ENCODE measurements at places on chromosomes 3 and 15.

DNA sequence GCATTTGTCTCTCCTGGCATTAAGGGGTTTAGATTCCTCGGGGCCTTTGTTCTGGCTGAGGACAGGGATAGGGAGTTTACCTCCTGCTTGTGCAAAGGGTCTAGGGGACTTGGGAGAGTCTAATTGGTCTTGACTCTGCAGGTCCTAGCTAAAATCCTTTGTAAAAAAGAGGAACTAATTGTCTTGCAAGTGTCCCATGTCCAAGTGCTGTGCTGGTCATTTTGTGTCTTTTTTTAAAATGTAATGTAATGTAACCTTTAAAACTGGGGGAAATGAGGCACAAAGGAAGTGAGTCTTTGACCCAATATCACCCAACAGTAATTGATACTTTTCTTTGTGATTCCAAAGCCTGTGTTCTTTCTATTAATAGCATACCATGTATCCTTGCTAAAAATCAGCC lies 14.9 kb upstream of the C3orf80 start:
- DNase-seq: no peak

- no peak for DNase-seq
These were observed 528 bp downstream of the LPCAT4 start for GRCh38 chr15:34366271-34367065.

GRCh38 chr15:67548862-67549651 lies 6.6 kb downstream of the MAP2K5 start:
- no peak for DNase-seq

DNA sequence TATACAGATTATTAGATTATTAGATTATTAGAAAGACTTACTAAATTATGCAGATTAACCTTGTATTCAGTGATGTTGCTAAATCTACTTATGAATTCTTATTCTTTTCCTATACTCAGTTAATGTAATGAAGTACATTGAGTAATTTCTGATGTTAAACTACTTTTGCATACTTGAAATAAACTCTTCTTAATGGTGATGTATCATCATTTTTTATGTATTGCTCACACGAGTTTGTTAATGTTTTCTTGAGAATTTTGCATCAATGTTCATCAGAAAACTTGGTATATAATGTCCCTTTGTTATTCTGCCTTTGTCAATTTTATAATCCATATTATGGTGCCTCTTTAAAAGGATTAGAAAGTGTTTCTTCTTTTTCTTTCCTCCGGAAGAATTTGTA lies 163.2 kb upstream of the COL8A1 start:
- DNase-seq: no peak

GRCh38 chr3:57855281-57855680 lies 99.2 kb downstream of the SLMAP start:
- DNase-seq: no peak

GRCh38 chr3:149536429-149536828 lies 61.9 kb downstream of the TM4SF4 start:
- DNase-seq: no peak

GRCh38 chr3:123202451-123202850 lies 708 bp downstream of the SEC22A start:
- no peak for DNase-seq
